ENCODE measurements at places on chromosomes 2 and 18.

GRCh38 chr18:45173799-45174519 is 441.3 kb upstream of the SLC14A2 start:
- no peak for DNase-seq

GRCh38 chr2:218010984-218011652 is 8.3 kb upstream of the TNS1 start:
- peak; percentile 43 for DNase-seq

DNA sequence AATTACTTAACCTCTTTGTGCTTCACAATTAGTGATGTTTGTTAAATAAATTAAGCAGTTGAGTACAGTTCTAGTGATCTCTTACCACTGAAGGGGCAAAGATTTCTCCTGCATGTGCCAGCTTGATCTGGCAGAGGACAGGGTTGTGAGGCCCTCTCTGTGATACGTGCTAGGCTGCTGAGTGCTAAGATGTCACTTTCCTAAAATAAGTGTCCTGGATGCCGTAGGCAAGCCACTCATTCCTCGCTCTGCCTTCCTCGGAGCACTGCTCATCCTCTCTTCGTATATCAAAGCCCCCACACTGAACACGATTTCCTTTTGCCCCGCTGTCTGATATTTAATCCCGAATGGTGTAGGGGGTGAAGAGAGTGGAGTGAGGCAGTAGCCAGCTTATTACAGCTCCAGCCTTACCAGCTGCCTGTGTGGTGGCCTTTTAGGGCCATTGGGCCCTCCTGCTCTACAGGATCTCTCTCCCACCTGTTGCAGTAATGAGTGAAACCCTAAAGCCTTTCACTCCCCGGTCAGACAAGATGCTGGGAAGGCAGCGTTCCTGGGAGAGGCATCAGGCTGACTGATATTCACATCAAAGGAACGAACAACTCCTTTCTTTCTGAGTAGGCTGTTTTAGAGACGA is 40.5 kb downstream of the PTPRM start:
- DNase-seq, result no peak

DNA sequence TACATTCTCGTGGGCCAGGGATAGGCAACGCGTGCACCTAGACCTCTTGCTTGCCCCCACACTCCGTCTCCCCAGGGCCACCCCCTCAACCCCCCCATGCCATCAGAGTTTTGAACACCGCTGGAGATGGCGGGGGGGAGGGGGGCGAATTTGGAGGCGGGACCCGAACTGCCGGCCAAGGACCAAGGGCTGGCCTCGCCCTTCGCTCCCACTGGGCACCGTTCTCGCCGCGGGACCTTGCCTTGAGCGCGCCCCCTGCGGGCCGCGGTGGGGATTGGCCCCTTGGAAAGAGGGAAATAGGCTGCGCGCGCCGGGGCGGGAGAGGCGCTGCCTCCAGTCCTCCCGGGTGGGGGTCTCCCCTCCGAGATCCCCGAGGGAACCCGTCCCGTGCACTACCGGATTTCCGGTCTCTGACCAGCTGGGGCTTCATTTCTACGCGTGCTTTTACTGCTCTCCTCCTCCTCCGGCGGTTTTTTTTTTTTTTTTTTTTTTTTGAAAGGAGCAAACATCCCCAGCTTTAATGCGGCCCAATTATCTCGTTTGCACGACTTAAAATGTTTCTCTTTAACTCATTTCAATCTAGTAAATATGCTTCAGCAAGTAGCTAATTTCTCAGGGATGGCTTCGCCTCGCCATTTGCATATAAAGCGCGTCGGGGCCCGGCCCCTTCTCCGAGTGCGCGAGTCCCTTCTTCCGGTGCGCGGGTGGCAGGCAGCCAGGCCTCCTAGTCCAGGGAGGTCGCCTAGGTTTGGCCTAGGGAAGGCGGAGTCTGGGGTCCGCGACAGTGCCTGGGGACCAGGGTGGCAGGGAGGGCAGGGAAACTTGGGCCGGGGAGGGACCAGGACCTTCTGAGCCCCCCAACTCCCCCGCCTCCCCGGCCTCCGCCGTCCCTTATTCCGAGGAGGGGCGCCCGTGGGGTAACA is 10.0 kb upstream of the GBX2 start:
- peak; percentile 94 for DNase-seq

GRCh38 chr2:25330937-25331336 is 10.8 kb downstream of the DNMT3A start:
- no peak for DNase-seq

- no peak for DNase-seq
Observed at GRCh38 chr2:169853041-169853668, 25.9 kb downstream of the UBR3 start.

DNA sequence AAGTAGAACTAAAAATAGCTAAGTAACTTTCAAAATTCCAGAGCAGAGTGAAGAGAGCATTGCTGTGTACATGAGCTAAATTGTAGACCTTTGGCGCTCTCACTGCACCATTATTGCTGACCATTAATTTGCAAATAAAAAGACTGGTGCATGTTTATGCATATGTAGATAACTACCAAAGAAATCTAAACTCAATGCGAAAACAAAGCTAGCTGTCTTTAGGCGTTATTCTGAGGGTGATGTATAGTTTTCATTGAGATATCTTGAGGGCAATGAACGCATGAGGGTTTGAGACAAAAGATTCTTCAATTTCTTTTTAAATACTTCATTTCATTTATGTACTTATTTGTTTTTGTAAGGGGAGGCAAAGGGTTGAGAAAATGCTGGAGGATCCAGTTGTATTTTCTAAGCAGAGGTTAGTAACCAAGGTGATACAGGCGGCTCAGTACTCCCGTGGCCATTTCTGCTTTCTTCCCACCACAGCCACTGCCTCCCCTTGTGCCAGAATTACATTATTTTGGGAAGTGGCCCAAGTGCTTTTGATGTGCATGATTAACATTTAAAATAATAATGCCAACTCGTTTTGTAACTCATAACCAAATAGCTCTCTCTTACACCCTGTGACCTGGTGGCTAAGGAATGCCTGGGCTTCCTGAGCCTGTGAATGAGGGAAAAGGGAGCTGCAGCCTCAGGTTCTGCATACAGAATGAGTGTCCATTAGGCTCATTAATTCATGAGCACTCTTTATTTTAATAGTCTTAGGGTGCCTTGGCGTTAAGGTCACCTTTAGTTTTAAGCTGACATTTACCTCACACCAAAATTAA is 797.8 kb upstream of the GYPC start:
- no peak for DNase-seq

- no peak for DNase-seq
Observed at GRCh38 chr2:225574582-225575138, 175.2 kb downstream of the NYAP2 start.

DNA sequence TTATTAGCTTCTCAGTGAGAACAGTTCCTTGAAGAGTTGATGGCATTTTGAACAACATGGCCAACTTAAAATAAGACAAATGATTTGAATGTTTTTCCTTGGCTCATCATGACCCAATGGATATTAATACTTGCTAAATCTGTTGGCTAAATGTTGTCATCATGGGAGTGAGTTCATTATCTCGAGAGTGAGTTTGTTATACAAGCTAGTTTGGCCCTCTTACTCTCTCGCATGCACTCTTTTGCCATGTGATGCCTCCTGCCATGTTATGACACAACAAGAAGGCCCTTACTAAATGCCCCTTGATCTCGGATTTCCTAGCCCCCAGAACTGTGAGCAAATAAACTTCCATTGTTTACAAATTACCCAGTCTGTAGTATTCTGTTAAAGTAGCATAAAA is 22.9 kb upstream of the SANBR start:
- no peak for DNase-seq

DNA sequence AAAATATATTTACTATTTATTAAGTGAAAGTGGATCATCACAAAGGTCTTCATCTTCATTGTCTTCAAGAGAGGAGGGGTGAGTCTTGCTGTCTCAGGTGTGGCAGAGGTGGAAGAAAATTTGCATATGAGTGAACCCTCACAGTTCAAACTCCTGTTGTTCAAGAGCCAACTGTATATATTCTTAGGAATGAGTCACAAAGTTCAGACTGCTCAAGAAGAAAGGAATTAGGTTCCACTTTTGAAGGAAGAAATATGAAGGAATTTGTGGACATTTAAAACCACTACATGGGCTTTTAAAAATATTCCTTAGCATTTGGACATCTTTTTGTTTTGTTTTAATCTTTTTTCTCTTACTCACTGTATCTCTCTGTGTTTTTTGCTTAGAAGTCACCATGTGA is 212.6 kb downstream of the INSIG2 start:
- DNase-seq, result no peak

- no peak for DNase-seq
Observed at GRCh38 chr2:59034837-59035236, 793.7 kb upstream of the FANCL start.

GRCh38 chr2:53317861-53318260 is 449.7 kb upstream of the CHAC2 start:
- no peak for DNase-seq

GRCh38 chr18:45687621-45688020 is 36.4 kb upstream of the SLC14A1 start:
- DNase-seq, result no peak

Measured in ELF-1 (cell line).